Endothelial cell of umbilical vein (primary cell): ENCODE measurements at places on chromosomes 11 and 22. TPM values are rescaled to one million over a fixed set of nuclear protein-coding genes. Genes with fewer than 3 reads are reported as not detected.

Gene MS4A4E
- total RNA-seq: not detected in 2 replicates

Gene SYT7
- total RNA-seq: 0.55 and 0.78 TPM in 2 replicates

Gene DEUP1
- total RNA-seq: not detected in 2 replicates

Gene SCN2B
- not detected in 2 replicates for total RNA-seq

Gene SBF1
- 67.2 and 68.6 TPM in 2 replicates for total RNA-seq

Gene API5
- 102 and 103 TPM in 2 replicates for total RNA-seq

Gene PDGFB
- total RNA-seq: 240 and 273 TPM in 2 replicates

Gene ESAM
- 273 and 303 TPM in 2 replicates for total RNA-seq

Gene C22orf23
- 0.44 and 0.46 TPM in 2 replicates for total RNA-seq

Gene MS4A4A
- not detected in 2 replicates for total RNA-seq

Gene DNAJB7
- total RNA-seq: not detected in 2 replicates

Gene OR52N4
- not detected in 2 replicates for total RNA-seq

Gene GTSE1
- 57.0 and 57.2 TPM in 2 replicates for total RNA-seq

Gene DEFB131B
- not detected in 2 replicates for total RNA-seq

Gene KRTAP5-1
- total RNA-seq: not detected in 2 replicates

Gene BIK
- total RNA-seq: 0.49 TPM in 1 of 2 replicates, not detected in the other

Gene OR8K3
- not detected in 2 replicates for total RNA-seq

Gene CACNA1I
- total RNA-seq: not detected in 2 replicates

Gene PLAAT3
- total RNA-seq: 22.8 and 24.2 TPM in 2 replicates

Gene SLC36A4
- total RNA-seq: 16.8 and 21.7 TPM in 2 replicates

Gene SCGB2A2
- total RNA-seq: not detected in 2 replicates

Gene TUBA8
- total RNA-seq: 4.0 and 6.9 TPM in 2 replicates

Gene KDM4D
- total RNA-seq: 1.0 and 1.3 TPM in 2 replicates

Gene DDI1
- total RNA-seq: not detected in 2 replicates

Gene C11orf42
- not detected in 2 replicates for total RNA-seq

Gene SEPTIN3
- total RNA-seq: 0.18 TPM in 1 of 2 replicates, not detected in the other

Gene RIMBP3C
- total RNA-seq: 0.09 TPM in 1 of 2 replicates, not detected in the other

Gene TH
- not detected in 2 replicates for total RNA-seq

Gene PRR5L
- total RNA-seq: 6.1 and 9.5 TPM in 2 replicates

Gene HBB
- not detected in 2 replicates for total RNA-seq

Gene OR8K1
- total RNA-seq: not detected in 2 replicates

Gene PSMD13
- 168 and 179 TPM in 2 replicates for total RNA-seq

Gene PYGM
- 0.39 and 0.62 TPM in 2 replicates for total RNA-seq

Gene CRYBB2
- total RNA-seq: 1.4 TPM in 1 of 2 replicates, not detected in the other

Gene PIH1D2
- total RNA-seq: 1.3 and 1.8 TPM in 2 replicates

Gene C22orf31
- total RNA-seq: not detected in 2 replicates

Gene MAPK12
- total RNA-seq: 67.9 and 72.3 TPM in 2 replicates

Gene SCO2
- total RNA-seq: 3.2 and 3.7 TPM in 2 replicates

Gene UPK2
- total RNA-seq: not detected in 2 replicates
